ENCODE measurements at places on chromosomes 7 and 10. TPM values are rescaled to one million over a fixed set of nuclear protein-coding genes. Genes with fewer than 3 reads are reported as not detected.

DNA sequence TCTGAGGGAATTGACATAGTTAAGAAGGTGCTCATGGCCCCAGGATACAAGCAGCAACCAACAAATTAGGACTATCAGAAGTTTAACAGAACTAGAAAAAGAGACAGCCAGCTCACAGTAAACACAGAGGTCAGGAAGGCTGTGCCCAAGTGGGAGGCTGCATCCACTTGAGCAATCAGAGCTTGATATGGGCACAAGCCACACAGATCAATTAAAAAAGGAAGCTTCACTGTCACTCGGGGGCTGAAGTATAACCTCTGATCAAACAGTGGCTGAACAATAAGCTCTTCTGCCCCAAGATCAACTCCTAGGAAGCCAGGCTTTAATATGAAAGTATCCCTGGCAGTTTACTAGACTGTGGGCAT lies 40.0 kb downstream of the ZNF438 start:
- no peak for DNase-seq

- no peak for DNase-seq
Measured at GRCh38 chr7:97226541-97226940, 109.0 kb downstream of the SDHAF3 start.

DNA sequence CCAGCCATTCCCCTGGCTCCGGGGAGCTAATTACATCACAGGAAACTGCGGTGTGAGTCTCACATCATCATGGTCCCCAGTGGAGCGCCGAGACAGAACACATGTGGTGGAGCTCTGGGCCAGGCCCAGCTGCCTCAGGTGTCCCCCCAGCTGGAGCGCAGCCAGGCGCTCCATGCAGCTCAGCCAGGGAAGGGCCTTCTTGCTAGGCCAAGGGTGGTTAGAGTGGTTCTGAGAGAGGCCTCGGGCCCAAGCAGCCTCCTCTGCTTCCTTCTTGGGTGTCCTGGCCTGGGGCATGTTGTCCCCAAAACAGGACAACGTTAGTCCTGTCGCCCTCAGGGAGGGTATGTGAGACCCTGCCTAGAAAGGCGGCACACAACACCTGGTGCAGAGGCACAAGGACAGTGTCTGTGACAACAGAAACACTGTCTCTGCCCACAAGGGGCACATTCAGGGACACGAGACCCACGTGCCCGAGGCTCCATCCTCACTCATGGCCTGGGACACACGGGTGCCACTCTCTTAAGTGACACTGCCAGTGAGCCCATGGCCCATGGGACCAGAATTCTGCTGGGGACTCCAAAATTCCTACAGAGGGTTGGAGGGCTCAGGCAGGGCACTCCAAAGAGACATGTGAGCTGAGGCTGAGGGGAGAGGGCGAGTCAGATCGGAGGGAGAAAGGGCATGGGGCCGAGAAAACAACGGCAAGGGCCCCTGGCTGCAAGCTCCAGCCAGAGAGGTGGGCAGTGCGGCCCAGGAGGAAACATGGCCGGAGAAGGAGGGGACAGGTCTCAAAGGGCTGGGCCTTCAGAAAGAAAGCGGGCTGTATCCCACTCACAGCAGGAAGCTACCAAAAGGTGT lies 37.0 kb upstream of the RET start:
- no peak for DNase-seq

DNA sequence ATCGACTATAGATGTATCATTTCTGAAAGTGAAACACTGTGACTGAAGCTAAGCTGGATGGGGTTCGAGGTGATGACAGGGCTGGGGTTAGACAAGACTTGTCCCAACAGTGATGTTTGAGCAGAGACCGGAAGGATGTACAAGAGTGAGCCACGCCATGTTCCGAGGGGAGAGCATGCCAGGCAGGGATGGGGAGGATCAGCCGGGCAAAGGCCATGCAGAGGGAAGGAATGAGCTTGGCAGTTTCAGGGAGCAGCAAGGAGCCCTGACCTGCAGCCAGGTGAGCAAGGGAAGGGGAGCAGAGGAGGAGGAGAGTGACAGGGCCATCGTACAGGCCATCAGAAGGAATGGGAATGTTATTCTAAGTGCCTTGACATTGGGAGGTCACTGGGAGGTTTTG lies 114.9 kb upstream of the GPR26 start:
- DNase-seq: no peak

DNA sequence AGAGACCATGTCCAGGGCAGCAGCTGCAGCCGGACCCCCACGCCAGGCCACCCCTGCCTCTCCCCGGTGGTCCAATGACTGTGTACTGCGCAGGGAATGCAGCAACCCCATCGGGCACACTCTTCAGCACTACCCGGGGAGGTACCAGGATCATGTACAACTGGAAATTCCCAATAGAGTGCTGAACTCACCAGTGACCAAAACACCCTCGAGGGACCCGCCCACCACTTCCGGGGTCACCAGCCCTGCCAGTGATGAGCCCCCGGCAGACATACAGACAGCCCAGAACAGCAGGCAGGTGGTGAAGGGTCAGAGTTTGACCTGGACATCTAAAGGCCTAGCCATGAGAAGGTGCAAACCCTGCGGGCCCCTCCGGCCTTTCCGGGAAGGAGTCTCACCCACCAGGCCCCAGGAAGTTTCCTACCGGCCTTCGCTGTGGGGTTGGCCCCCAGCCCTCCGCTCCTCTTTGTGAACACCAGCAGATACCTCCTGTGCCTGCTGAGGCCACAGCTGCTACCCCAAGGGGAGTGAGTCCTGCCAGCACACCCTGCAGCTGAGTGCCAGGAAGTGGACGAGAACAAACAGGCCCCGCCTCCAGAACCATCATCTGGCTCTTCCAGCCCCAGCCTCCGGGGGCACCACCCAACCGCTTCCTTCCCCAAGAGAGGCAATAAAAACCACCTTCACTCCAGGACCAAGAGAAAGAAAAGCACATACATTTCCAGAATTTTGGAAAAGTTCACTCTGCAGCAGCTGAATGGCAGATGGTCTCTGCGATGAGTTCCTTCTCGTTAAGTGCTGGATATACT lies 5.0 kb upstream of the ANKRD61 start:
- DNase-seq: peak; percentile 83

DNA sequence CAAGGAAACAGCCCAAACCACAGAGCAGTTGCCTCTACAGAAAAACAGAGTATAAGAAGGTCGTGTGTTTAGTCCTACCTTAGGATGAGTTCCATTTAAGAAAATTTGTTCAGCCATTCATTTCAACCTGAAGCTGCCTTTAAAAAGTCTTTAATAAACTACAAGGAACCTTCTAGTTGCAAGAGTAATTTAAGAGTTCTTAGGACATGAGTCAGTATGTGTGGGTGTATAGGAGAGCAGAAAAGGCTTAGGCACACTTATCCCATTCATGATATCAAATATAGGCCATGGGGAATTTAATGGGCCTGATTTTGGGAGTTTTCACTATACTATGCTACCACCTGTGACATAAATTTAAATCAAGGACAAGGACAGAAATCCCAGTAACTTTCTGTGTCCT lies 496.8 kb downstream of the TFEC start:
- peak; percentile 37 for DNase-seq

DNA sequence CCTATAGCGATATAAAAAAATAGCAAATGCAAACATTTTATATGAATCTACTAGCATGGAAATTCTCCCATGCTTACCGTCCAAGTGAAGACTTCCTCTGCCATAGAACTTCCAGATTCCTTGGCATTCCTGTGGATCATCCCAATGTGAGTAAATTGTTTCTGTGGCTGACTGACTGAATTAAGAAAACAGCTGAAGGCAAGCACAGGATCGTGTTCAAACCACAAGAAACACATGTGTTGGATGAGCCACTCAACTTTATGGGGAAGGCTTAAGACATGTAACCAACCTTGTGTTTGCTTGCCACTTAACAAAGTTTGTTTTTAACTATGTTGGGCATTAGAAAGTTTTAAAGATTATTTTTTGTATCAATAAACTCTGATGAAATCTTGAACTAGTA lies 2.6 kb upstream of the MYPN start:
- peak; percentile 99 for DNase-seq

DNA sequence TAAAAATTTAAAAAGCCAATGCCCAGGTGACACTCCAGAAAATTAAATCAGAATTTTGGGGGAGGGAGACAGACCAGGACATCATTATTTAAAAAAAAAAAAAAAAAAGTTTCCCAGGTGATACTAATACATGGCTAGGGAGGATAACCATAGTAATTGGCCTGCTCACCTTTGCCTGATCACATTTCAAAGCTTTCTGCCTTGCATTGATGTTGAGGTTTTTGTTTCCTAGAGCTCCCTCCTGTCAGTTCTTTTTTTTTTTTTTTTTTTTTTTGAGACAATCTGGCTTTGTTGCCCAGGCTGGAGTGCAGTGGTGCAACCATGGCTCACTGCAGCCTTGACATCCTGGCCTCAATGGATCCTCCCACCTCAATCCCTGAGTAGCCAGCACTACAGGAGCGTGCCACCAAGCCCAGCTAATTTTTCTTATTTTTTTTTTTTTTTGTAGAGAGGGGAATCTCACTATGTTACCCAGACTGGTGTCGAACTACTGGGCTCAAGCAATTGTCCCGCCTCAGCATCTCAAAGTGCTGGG lies 38.1 kb downstream of the CPED1 start:
- no peak for DNase-seq

- DNase-seq: no peak
Measured at GRCh38 chr10:1625079-1625478, 112.2 kb downstream of the ADARB2 start.

- no peak for DNase-seq
Measured at GRCh38 chr10:34941471-34942357, 126.6 kb upstream of the PARD3 start.

DNA sequence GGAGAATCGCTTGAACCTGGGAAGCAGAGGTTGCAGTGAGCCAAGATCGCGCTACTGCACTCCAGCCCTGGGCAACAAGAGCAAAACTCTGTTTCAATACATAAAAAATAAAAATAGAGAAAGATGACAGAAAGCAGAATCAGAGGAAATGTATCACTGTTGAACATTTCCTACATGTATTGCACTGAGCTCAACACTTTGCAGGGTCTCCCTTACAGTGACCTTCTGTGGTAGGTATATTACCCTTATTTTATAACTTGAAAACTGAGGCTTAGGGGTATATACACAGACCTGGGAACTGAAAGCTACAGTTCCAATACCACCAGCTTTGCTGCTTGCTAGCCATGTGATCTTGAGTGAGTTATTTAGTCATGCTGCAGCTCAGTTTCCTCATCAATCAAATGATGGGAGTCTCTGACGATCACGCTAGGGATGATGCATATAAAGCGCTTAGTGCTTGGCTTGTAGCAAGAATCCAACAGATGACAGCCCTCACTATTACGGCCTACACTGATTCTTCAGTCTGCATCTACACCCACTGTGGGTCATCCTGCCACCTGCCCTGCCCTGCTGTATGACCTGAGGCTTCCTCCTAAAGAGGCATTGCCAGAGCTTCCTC lies 99.0 kb downstream of the PDE1C start:
- DNase-seq: no peak

GRCh38 chr7:82697897-82698296 lies 254.3 kb upstream of the CACNA2D1 start:
- DNase-seq: peak; percentile 41

DNA sequence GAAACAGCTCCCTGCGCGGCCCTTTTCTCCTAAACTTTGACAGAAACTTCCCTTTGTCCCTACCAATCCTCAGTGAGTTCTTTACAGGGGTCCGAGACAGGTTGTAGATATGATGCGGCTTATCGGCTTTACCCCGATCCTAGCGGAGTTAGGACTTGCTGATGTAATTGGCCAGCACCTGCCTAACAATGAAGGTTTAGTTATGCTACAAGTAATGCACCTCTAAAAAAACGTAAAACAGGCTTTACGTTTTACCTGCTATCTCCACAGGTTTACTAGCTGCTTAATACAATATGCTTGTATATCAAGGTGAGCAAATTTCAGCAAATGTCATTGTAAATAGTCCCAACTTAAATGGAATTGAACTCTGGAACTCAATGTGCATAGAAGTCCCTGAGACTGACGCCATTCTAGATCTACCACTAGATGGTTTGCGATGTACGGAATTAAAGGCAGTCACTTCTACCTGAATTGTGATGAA lies 697 bp upstream of the SNX13 start:
- no peak for DNase-seq

GRCh38 chr7:150722431-150722931 lies 6.1 kb downstream of the GIMAP1 start:
- DNase-seq: no peak

DNA sequence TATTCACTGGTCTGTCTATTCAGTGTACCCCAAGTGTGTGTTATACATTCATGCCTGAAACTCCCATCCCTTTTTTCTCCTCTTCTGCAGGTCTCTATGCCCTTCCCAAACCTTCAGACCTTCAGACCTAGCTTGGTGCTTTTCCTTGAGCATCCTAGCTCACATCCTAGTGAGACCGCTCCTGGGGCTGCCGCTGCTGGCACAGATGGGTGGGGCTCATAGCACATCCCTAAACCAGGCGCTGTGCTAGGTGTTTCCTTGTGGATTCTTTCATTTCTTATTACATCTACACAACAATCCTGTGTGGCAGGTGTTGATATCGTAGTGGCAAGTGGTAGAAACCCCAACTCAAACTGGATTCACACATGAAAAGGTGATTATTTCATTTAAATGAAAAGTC lies 43.2 kb downstream of the PRR15 start:
- no peak for DNase-seq

Gene CYP3A5
- not detected for total RNA-seq

Gene OPN1SW
- 2.1 TPM for total RNA-seq

Gene GSTO2
- 0.38 TPM for total RNA-seq

Gene MOGAT3
- total RNA-seq: not detected

Gene AKR1C8
- not detected for total RNA-seq

Gene PDGFA
- 33.7 TPM for total RNA-seq

Gene ZNF425
- total RNA-seq: 6.3 TPM

Gene ACTA2
- total RNA-seq: 105 TPM

Gene TAF6
- 98.4 TPM for total RNA-seq

Gene C10orf67
- total RNA-seq: 0.19 TPM

Data from LHCN-M2 (cell line).